Sciatic nerve (tissue), 2 donors: ENCODE measurements at places on chromosomes 6 and 20. TPM values are rescaled to one million over a fixed set of nuclear protein-coding genes. Genes with fewer than 3 reads are reported as not detected.
A peak's percentile ranks its signal among the peaks of the same experiment; 100 is the strongest.

TASP1 gene
- total RNA-seq: 22.7 TPM

GRCh38 chr20:11626551-11626950 lies 291.1 kb upstream of the BTBD3 start:
- DNase-seq: no peak

- no peak for DNase-seq
These were observed 187.5 kb downstream of the BACH2 start for GRCh38 chr6:90109141-90109540.

- no peak for DNase-seq
These were observed 46.1 kb downstream of the LYRM4 start for GRCh38 chr6:5214570-5215052.

- DNase-seq: peak; percentile 93
These were observed 20.3 kb downstream of the RAET1L start for GRCh38 chr6:150004783-150005717.

WFDC12 gene
- not detected for total RNA-seq

NKAIN4 gene
- total RNA-seq: 3.0 TPM

DNA sequence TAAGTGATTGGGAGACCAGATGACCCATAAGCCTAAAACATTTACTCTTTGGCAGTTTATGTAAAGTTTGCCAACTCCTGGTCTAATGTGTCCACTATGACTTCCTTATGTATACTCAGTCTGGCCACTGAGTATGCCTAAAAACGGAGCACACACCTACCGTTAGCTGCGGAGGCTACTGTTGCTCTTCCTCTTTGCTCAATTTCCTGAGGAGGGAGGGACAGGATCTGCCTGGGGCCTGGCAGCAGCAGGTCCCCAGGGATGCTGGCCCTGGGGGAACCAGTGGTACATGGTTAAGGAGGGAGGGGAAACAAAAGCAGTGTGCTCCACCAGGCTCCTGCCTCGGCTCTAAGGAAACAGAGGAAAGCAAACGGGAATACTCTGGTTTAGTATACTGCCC lies 113.5 kb downstream of the CDYL start:
- no peak for DNase-seq

DNA sequence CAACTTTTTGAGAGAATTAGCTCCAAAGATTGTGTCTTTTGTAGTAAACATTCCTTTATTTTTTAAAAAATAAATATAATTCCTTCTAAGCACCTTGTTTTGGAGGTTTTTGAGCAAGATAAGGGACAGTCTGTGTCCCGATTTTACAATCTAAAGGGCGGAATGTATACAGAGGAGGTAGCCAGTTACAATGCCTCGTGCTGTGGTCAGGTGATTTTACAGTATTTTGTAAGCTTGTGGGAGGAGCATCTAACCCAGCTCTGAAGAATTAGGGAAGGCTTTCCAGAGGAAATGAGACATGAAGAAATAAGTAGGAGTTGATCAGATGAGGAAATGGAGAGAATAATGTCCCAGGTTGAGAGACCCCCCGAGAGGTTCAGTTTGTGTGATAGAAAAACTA lies 1.3 kb downstream of the HINT3 start:
- no peak for DNase-seq

DNA sequence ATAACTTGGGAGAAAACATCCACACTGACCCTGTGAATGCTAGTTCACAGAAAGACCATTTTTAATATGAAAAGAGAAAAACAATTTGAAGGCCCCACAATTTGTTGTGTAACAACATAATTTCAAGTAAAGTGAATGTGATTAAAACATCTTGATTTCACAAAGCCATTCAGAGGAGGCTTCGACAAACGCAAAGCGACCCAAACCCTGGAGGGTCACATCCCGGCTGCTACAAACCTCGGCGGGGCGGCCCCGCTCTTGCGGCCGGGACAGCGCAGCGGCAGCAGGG lies 14.0 kb downstream of the FOXC1 start:
- DNase-seq: no peak

- no peak for DNase-seq
These were observed 120.3 kb downstream of the IMPG1 start for GRCh38 chr6:75952128-75952527.

AHCY gene
- total RNA-seq: 48.1 TPM
